ENCODE measurements at places on chromosomes 11 and 22.

DNA sequence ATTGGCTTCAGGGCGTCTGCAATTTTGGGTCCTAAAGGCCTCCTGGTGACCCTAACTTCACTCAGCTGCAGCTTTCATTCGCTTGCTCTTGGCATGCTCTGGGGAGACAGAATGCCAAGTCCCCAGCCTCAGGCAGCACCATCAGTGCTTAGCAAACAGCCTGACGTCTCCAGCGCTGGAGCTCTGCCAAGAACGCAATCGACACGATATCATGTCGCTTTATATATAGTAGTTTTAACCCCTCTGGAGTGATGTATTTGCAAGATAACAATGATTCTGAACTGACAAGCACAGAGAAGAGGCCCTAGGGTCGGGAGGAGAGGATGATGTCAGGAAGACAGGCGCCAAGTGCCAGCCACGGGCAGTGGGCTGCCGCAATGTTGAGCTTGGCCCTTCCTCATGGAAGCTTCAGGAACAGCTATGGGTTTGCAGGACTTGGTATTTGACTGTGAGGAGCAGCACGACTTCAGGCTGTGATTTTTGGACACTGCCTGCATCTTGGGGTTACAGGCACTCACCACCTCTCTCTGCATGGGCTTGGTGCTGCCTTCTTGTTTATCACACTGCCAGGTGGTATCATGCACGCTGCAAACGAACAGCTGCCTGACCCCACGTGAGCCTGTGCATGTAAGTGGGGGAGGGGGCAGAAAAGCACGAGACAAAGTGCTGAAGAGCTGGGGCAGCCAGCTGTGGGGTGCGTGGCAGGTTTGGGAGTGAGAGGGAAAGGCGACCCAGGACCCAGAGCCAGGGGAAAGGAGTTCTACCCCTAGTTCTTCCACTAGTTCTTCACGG lies 26.1 kb downstream of the B3GAT1 start:
- DNase-seq = no peak

- peak; percentile 45 for DNase-seq
Observed at GRCh38 chr22:42294034-42294985, 23.9 kb upstream of the TCF20 start.

- peak; percentile 59 for DNase-seq
Observed at GRCh38 chr22:32106930-32107329, 52.2 kb downstream of the C22orf42 start.

DNA sequence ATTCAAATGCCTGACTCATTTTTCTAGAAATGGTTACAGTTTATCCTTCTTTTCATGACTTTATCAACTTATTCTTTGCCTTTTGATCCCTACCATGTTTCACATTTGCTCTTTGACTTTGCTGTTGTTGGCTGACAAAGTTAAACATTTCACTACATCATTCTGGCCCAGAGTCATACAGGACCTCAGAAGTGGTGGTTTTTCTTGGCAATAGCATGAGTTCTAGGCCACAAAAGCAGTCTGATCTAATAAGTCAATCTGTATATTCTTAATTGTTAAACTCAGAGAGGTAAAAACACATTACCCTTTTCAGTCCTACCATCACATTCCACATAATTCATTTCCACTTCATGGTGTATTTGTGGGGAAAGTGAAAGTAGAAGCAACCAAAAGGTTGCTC lies 763.2 kb upstream of the TENM4 start:
- DNase-seq = no peak

DNA sequence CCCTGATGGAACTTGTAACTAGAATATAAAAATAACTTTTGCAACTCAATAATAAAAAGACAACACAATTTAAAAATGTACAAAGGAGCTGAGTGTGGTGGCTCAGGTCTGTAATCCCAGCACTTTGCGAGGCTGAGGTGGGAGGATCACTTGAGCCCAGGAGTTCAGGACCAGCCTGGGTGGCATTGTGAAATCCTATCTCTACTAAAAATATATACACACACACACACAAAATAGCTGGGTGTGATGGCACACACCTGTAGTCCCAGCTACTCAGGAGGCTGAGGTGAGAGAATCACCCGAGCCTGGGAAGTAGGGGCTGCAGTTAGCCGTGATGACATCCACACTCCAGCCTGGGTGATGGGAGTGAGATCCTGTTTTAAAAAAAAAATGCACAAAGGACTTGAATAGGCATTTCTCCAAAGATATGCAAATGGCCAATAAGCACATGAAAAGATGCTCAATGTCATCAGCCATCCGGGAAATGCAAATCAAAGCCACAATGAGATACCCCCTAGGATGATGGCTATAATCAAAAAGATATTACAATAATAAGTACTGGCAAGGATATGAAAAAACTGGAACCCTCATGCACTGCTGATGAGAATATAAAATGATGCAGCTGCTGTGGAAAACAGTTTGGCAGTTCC lies 59.8 kb upstream of the SEPTIN5 start:
- no peak for DNase-seq

DNA sequence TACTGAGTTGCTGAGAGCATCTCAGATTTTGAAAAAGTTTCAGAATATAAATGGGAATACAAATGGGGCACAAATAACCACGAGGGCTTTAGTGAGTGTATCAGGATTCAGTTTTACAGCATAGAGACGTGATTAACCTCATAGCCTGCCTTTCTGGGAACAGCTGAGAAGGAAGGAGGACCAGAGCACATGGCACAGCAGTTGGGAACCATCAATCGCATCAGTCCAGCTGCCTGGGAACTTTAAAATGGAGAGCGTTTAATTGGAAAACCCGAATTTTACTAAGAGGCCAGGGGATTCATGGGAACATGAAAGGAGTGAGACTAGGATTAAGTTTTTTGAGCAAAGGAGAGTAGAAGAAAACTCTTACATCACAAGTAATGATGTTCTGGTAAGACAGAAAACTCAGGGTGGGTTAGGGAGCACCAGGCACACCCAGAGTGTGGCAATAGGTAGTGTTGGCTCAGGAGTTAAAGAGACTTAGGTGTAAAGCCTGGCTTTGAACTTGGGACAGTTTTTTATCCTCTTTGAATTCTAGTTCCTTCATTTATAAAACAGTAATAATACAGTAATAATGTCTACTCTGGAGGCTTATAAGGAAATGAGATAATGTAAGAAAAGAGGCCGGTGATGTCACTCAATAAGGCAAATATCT lies 40.2 kb downstream of the FZD4 start:
- no peak for DNase-seq

GRCh38 chr22:34812631-34813030 lies 253.3 kb upstream of the ISX start:
- DNase-seq = no peak

- no peak for DNase-seq
Observed at GRCh38 chr11:73637012-73637411, 9.4 kb upstream of the PLEKHB1 start.

DNA sequence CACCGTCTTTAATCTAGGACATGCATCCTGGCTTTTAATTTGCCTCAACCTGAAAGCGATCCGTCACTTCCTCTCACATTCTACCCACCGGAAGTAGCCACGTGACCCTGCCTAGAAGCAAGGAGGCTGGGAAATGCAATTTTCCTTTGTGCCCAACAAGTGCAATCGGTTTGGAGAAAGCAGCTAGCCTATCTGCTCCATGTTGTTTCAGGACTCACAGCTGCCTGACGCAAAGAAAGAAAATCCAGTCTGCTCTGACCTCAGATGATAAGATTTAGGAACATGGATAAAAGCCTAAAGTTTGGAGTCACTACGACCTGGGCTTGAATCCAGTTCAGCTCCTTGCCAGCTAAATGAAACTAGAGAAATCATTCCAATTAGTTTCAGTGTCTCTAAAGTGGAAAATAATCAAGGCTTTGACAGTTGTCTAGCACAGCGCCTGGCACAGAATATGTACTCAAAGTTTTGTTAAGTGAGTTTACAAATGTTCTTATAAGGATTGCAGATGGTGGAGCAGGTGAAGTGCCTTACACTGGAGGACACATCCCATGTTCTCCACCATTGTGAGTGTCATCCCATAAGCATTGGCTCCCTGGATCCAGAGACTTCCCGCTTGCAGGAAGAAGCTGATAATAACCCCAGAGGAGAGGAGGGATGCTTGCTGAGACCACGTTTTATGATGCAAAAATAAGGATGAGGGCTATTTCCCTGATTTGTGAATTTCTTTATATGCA lies 553.7 kb downstream of the MN1 start:
- peak; percentile 16 for DNase-seq

DNA sequence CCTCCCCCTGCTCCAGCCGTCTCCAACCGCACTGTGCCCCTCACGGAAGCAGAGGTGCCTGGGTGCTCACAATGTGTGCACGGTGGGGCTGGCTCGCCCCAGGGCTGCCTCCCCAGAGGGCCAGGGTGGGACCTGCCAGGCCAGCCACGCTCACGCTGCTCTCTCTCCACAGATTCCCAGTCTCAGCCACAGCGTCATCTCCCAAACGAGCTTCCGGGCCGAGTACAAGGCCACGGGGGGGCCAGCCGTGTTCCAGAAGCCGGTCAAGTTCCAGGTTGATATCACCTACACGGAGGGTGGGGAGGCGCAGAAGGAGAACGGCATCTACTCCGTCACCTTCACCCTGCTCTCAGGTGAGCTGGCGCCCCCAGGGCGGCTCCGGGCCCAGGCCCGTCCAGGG lies 30.4 kb downstream of the MOB2 start:
- no peak for DNase-seq

GRCh38 chr22:36457688-36458450 lies 23.6 kb downstream of the TXN2 start:
- DNase-seq = no peak

DNA sequence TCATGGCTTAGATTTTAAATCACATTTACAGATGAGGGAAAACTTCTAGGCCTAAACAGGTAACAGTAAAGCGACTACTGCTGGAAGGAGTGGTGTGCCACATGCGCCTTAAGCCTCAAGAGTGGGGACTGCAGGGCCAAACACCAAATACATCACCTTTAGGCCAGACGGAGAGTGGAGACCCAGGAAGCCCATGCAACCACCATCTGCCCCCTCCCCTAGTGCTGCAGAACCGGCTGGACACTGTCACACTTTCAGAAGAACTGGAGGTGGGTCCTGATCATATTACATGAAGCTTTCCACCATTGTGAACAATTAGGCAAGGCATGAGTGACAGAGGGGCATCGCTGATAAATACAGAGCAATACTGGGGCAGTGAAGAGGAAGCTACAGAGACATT lies 28.9 kb downstream of the SLC25A18 start:
- no peak for DNase-seq

DNA sequence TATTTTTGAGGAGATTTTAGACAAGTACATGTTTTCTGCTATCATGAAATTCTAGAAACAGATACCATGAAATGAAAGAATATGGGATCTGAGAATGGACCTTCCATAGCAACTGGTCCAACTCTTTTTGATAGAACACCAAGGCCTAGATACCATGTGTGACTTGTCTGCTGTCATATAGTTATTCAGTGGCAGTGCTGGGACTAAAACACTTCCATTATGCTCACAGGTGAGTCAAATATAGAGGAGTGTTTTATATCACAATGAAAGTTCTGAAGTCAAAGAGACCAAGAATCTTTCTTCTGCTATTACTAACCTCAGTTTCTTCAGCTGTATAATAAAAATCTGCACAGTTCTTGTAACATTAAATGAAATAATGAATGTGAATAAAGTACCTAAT lies 276.9 kb downstream of the DCDC1 start:
- no peak for DNase-seq

GRCh38 chr11:116870054-116870453 lies 32.6 kb upstream of the APOA1 start:
- DNase-seq = no peak

GRCh38 chr22:20746431-20747189 lies 27.3 kb upstream of the SERPIND1 start:
- no peak for DNase-seq

DNA sequence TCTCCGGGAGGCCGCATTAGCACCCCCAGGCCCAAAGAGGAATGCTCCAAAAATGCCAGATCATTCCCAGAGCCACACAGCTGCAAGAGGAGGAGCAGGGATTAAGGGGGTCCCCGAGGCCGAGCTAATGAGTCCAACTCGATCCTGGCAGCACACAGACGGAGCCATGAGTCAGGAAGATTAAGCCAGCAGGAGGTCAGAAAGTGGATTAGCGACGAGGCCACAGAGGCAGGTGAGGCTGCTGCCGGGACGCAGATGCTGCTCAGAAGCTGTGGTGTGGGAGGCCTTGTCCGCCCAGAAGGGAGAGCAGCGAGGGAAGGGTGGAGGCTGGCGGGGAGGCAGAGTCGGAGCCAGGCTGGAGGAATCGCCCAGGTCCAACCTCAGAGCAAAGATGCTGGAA lies 120.5 kb downstream of the SHANK2 start:
- no peak for DNase-seq

Data from activated naive CD4-positive, alpha-beta T cell treated with anti-CD3 and anti-CD28 coated beads for 36 hours (primary cell).